Stimulated activated CD4-positive, alpha-beta T cell treated with anti-CD3 and anti-CD28 coated beads, Interleukin-2, amount 100 ng/mL, for 4 hours (primary cell): ENCODE measurements at places on chromosomes 12 and 14.

GRCh38 chr12:120287491-120287890, 4.2 kb downstream of the RNU4-2 start:
- no peak for DNase-seq

GRCh38 chr12:52096332-52097044, 17.0 kb downstream of the SMIM41 start:
- DNase-seq, result no peak

- no peak for DNase-seq
Measured at GRCh38 chr12:46364777-46365580, 7.6 kb downstream of the SLC38A2 start.

- no peak for DNase-seq
Measured at GRCh38 chr12:13735734-13736133, 245.7 kb downstream of the GRIN2B start.

DNA sequence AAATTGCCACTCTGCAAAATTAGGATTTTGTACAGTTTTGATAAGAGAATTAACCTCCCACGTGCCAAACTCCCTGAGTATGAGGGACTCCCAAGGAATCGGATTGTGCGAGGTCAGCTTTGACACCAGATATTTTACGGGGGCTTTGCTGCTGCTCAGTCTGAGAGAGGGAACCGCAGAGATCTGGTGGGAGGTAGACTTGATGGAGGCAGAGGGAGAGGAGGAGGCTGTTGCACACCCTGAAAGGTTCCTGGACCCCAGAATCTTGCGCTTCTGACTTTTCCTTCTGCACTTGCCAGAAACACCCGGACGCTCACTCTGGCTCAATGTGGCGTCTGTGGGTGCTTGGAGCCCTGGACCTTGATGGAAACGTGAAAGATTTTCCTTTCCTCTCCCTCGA, 83.9 kb downstream of the PAPOLA start:
- DNase-seq, result no peak

- DNase-seq, result no peak
Measured at GRCh38 chr14:68552602-68553001, 240.3 kb downstream of the ZFP36L1 start.

- DNase-seq, result no peak
Measured at GRCh38 chr12:2633825-2634200, 161.0 kb upstream of the FKBP4 start.

- no peak for DNase-seq
Measured at GRCh38 chr14:22888662-22889061, 5.6 kb downstream of the REM2 start.

DNA sequence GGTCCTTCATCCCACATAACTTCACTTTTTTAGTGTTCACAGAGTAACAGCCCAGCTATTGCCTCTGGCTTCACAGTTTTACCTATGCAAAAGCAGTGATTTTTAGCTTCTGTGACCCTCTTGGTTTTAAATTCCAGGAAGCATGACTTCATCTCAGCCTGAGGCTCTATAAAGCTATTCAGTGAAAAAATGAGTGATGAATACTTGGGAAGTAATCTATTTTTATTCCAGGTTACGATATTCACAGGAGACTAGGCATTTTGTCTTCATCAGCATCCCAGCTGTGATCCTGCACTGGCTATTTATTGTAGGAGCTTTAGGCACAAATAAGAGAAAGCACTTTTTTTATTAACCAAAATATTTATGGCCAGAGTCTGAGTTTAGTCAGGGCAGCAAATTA, 164.8 kb downstream of the SNAPC1 start:
- no peak for DNase-seq

DNA sequence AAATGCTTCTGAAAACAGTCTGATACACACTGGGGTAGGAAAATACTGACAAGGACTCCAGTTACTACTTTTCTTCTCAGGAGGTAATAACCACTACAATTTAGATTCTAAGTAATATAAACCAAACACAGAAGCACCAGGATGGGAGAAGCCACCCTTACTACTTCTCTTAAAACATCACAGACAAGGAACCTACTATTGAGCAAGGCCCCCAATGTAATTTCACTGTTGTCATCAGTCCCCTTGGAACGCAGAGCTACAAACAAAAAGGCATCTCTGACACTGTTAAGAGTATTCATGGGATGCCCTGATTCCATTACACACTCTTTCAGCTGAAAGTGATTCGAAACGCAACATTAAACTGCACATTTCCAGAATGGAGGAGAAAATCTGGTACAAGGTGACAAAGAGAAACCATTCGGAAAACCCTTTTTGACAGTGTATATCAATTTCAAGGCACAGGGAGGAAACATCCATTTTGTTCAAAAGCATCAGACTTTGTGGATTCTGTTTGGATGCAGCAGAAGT, 185.9 kb downstream of the PPM1H start:
- DNase-seq, result no peak

DNA sequence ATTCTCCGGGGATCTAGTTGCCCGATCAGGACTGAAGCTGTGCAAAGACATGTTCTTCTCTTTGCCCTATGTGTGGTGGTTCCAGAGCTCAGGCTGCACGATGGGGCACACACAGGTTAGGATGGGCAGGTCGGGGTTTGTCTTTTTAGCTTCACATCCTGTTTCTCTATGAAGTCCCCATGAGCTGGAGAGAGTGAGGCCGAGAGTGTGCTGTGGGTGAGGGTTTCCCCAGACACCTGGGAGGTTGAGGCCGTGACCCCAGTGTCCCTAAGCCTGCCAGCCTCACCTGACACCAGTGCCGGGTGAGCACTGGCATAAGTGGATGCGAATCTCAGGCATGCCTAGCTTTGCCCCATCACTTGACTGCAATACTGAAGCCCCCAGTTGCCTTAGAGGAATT, 32.9 kb upstream of the IGF1 start:
- no peak for DNase-seq

DNA sequence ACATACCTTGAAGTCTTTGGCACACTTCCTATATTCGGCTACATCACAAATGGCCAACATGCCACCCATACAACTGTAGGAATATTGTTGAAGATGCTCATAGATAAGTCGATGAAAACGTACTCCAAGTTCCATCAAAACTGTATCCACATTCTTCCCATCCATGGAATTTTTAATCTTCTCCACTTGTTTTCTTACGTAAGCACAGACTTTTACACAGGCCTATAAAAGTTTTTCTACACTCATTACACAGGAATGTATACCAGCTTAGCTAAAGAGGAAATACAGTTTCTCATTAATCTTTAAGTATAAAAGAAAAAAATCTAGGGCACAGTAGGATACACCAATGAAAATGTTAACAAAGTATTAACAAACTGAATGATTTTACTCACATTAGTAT, 59.1 kb downstream of the EXOC5 start:
- no peak for DNase-seq

DNA sequence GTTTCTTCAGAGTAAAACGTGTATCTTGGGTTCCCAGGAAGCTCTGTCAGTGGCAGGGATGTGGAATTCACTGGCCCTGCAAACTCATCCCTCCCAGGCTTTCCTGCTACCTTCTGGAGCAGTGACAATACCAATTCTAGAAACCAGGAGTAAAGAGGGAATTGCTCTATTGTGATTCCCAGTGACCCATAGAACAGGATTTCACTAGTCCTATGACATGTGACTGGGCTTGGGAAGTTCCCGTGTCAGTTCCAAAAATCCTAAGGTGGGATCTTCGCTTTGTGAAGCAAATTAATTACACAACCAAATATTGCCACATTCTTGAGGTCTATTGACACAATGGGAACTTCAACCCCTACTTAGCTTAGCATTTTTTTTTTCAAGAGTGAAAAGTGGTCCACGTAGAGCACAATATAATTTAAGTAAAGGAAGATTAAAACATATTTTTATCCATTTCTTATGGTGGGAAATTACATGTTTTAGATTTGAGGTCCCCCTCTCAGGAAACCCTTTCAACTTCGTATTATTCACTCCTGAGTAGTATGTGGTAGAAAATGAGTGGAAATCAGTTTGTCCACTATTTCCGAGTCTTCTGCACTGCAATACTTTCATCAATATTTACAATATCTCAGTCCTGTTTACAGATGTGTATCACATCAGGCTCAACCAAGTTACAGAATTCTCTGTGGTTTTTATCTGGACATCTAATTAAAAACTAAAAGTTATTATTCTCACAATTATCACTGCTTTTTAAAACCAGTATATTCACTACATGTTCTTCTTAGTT, 88.9 kb upstream of the SOX5 start:
- DNase-seq, result no peak

DNA sequence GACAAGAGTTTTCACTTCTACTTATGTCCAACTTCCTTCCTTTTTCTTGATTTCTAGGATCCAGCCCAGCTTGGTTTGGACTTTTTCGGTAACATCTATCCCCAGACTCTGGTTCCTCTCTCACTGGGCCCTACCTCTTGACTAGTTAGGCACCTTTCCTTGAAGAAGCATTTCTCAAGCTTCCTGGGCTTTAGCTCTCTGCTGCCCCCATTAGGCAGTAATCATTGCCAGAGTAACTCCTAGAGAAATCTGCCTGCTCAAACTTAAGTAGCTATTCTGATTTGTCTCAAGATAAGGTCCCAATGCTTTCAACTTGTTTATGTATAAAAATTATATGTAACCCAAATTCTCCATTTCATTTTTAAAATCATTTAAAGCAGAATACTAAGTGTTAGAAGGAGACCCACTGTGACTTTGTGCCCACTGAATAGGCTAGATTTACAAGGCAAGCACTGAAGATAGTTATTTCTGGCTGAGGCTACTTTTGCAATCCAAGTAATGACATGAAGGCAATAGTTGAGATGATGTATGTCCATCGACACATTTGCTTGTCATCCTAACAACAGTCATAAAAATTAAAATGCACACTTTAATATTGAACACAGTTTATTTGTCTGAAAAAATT, 275.0 kb upstream of the G2E3 start:
- DNase-seq, result no peak

GRCh38 chr12:98352218-98352811, 163.1 kb upstream of the TMPO start:
- DNase-seq, result no peak

DNA sequence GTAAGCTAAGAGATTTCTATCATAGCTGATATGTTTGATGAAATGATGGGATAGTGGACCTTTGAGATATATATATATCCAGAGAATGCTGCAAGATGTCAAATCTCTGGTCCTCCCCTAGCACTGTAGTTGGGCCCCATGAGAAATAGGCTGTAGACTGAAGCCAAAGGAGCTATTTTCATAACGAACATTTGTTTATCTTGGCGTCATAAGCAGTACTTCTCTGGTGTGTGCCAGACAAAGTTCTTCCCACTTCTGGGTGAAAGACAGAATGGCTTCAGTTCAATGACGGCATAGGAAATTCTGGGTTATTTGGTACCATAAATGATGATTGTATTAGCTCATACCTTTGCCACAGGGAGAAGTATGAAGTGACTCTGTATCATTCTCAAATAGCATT, 534.3 kb downstream of the SOX5 start:
- DNase-seq, result no peak

GRCh38 chr12:114401328-114402083, 4.4 kb downstream of the TBX5 start:
- DNase-seq, result no peak

- no peak for DNase-seq
Measured at GRCh38 chr12:112988224-112988623, 9.9 kb downstream of the OAS2 start.

DNA sequence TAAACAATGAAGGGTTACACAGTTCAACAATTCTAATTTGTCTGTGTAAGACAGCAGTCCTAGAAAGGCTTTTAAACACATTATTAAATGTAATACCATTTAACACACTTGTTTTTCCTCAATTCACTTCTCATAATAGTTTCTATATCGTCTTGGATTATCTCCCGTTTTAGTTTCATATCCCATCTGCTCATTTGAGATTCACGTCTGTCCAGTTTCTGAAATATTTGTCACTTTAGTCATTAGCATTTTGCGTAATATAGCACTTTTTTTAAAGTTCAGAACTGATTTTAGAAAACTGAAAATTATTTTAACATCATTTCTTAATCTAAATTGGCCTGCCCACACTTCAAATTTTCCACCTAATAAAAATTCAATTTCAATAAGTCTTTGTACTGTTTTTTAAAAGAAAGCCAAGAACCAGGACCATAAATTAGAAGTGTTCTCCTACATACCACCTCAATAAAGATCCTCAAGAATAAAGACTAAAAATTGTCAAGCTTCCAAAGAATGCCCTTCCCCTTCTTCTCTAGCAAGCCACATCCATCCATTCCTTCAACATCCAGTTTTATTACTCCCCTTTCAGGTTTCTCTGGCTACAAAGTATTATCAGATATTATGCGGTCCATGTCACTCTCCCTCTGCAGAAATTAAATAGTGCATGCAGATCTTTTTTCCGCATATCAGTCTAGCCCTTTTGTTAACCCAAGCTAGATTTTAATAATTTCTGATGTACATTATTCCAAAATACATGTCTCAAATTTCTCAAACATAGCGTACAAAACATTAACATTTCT, 11.9 kb downstream of the MED13L start:
- DNase-seq, result no peak

DNA sequence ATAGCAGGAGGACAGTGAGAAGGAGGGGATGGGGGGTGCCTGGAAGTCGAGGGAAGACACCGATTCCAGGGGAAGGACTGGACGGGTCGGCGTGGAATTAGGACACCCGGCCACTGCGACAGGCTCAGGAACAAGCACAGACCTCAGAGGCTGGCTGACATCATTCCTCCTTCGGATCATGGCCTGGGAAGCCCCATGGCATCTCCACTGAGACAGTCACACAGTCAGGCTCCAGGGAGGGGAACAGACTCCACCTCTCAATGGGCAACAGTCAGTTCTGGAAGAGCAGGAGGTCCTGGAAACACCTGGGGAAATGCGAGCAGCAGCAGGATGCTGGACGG, 67.9 kb upstream of the FBRSL1 start:
- DNase-seq, result no peak

DNA sequence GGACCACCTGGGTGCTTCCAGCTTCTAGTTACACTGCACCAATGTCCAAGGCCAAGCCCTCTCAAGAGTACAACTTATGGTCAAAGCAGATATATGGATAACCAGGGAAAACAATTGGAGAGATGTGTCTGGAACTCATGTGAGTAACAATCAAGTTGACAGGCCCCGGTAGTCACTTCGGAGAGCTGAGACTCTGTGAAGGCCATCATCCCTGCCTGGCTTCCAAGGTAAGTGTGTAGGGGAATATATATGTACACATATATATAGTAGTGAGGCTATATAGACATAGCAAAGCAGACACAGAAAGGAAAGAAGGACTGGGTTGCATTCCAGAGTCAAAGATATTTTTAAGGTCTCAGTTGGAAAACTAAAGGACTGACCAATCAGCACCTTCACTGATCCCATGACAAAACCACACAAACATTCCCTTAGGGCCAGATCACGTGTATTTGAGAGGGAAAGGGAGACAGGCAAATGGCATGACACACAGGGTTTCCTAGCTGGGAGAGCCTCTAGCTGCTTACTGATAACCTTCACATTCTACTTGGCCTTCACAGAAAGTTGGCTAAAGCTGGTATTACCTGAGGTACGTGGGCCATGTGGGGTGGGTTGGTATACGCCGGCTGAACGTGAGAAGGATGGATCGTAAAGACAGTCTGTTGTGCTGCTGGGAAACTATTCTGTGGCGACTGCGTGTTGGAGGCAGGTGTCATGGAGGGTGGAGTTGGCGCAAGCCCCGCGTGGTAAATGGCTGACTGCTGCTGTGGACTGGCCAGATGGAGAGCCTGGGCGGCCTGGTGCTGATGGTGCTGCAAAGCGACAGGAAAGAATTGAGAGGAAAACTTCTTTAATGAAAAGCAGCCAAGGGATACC, 50.0 kb downstream of the SH2B3 start:
- DNase-seq, result no peak

- no peak for DNase-seq
Measured at GRCh38 chr12:82207556-82207955, 150.6 kb downstream of the CCDC59 start.
